ENCODE measurements at places on chromosomes 1 and 21. TPM values are rescaled to one million over a fixed set of nuclear protein-coding genes. Genes with fewer than 3 reads are reported as not detected.

DNA sequence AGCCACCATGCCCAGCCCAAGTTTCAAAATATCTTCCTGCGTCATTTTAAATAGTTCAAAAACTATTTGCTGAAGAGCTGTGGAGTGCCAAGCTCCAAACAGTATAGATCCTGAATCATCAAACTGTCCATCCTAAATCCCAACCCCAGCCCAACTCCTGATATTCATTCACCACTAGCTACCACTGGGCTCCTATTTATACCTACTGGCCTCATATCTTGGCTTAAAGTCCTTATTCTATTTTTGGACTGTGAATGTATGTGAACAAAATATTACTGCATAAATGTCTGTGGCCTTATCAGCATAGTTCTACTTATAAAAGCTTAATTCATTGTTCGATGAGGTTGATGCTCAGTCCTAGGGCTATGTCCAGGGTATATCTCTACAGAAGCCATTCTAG lies 5.2 kb upstream of the SCAMP3 start:
- DNase-seq, result no peak

DNA sequence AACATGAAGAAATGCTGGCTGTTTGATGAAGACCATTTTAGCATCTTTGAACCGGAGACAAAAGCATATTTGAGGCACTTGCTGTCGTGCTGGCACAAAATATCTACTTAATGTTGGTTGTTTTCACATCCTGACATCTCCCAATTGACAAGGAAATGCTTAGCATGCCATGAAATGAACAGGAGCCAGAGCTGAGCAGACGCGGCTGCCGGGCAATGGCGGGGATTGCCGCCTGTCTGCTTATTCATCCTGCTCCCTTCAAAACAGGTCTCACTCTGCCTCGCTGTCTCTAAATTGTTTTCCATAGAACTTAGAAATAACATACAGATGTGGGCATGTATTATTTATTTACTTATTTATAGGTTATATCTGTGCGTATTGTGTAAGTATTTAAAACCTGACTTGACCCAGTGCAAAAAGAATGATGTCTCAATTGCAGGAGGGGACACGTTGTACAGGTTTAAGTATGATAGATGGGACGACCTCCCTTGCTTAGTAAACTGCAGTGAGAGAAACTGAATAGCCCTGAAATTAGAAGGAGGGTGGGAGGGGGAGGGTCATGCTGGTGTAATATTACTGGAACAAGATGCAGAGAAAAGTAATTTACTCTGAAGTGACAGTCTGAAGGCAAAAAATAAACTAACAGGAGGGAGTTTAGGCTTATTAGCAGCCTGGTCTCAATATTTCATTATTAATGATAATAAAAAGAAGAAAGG lies 590.4 kb upstream of the PLXNA2 start:
- no peak for DNase-seq

DNA sequence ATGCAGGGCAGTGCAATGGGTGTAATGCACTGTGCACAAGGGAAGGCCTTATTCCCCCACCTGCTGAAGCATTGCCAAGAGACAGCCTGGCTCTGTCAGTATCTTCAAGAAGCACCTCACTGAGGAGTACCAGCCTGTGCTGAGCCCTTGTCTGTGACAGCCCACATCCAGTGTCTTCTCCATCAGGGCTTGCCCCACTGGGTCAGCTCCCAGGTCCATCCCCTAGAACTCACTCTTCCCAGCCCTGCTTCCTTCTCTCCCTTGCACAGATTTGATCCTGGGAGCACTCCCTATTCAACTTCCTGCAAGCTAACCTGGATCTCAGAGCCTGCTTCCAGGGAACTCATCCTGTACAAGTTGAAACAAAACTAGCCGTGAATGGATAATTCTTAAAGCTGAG lies 33.6 kb upstream of the IFNGR2 start:
- no peak for DNase-seq

GRCh38 chr1:229004066-229004833 lies 266.7 kb upstream of the RAB4A start:
- no peak for DNase-seq

FAM131C gene
- not detected for total RNA-seq

RPL11 gene
- 1,530 TPM for total RNA-seq

TMPRSS15 gene
- 0.10 TPM for total RNA-seq

C1orf21 gene
- total RNA-seq, result 20.4 TPM

Data from skin of body (tissue), 3 donors.